C1 segment of cervical spinal cord (tissue), 14 donors: ENCODE measurements at places on chromosomes 11 and 22.

- DNase-seq: no peak
These were observed 9.5 kb downstream of the SYT7 start for GRCh38 chr11:61571337-61571736.

DNA sequence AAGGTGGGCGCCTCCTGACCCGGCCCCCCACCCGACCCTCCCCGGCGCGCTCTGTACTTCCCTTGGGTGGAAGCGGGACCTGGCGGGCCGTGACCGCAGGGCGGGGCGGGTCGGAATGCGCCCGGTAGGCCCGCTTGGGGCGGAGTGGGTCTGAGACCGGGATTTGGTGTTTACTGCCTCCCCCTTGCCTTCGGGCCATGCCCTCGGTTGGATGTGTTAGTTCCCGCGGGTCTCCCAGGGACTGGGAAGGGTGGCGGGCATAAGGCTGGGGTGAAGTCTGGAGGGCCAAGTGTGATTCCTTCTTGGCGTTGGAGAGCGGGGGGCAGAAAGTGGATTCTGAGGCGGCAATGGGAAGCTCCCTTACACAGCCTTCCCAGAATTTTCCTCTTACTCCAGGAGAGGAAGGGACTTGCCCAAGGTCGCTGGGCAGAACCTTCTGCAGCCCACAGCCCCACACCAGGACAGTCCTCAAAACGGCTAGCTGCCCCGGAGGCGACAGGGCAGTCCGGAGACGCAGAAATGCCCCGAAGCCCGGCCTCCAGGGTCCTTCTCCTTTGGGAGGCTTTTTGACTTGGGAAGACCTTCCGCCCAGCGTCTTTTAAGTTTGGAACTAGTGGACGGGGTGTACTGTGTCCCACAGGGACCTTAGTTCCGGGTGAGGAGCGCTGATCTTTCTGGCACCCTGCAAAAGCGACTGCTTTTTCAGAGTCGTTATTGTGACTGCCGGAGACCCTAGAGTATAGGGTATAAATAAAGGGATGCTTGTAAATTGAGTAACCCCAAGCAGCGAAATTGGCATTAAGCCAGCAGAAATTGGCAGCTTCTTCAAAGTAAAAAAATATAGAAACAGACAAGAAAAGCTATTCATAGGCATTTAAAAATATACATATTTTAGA is 647 bp downstream of the SWAP70 start:
- DNase-seq: no peak

- DNase-seq: no peak
These were observed 32.7 kb downstream of the FAM83F start for GRCh38 chr22:40027191-40028097.

DNA sequence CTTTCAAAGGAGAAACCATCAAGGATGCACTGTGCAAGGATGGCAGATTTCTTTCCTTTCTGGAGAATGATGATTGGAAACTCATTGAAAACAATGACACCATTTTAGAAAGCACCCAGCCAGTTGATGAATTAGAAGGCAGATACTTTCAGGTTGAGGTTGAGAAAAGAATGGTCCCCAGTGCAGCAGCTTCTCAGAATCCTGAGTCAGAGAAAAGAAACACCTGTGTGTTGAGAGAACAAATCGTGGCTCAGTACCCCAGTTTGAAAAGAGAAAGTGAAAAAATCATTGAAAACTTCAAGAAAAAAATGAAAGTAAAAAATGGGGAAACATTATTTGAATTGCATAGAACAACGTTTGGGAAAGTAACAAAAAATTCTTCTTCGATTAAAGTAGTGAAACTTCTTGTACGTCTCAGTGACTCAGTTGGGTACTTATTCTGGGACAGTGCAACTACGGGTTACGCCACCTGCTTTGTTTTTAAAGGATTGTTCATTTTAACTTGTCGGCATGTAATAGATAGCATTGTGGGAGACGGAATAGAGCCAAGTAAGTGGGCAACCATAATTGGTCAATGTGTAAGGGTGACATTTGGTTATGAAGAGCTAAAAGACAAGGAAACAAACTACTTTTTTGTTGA is 9.8 kb downstream of the FAM111A start:
- no peak for DNase-seq

- DNase-seq: no peak
These were observed 8.0 kb upstream of the TSPAN18 start for GRCh38 chr11:44718612-44719390.

GRCh38 chr11:134486704-134487103 is 74.7 kb upstream of the B3GAT1 start:
- no peak for DNase-seq

DNA sequence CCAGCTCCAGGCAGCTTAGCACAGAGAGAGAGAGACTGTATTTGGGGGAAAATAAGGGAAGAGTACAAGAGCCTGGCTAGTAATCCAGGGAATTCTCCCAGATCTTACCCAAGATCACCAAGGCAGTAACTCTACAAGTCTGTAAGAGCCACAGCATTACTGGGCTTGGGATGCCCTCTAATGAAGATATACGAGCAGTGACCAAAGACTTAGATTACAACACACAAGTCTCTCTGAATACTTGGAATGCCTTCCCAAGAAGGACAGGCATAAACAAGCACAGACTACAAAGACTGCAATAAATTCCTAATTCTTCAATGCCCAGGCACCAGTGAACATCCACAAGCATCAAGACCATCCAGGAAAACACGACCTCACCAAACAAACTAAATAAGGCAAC is 17.7 kb downstream of the DNAJC24 start:
- no peak for DNase-seq

GRCh38 chr22:20183823-20184222 is 33.0 kb upstream of the CCDC188 start:
- DNase-seq: no peak

DNA sequence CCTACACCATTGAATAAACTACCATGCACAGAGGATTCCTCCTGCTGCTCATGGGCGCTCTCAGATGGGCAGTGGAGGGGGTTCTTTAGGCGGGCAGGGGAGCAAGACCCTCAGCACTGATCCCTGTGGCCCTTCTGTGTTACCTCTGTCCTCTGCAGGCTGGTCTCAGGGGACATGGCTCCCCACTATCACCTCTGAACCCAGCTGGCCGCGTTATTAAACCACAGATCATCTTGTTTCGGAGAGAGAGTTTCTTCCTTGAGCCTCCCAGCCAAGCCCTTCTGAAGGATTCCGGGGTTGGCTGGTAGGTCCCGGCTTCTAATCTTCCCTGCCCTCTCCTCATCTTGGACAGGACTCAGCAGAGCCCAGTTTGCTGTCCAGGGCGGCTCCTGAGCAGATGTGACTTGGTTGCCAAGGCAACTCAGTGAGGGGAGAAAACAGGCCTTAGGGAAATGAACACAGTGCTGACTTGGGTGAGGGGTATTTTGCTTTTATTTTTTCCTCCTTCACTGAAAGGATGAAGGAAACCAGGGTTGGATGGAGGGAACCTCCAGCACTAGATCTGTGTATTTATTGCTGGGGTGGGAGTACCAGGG is 13.3 kb downstream of the APOL3 start:
- no peak for DNase-seq

GRCh38 chr11:122723576-122723975 is 68.1 kb downstream of the UBASH3B start:
- no peak for DNase-seq

DNA sequence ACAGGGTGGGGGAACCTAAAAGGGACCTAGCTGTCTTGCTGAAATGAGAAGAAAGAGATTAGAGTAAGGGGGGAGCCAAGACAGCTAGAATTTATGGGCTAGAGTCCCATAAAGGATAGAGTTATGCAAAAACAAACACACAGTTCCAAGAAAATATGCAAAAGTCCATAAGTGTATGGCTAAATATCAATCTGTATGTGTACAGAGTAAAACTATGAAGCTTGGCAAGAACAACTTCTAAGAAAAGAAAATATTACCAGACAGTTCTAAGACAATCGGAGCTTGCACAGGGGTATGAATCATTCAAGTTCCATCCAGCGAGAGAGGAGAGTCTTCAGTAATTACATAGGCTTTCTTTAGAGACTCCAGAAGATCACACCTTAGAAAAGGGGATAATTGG is 41.8 kb downstream of the GDPD4 start:
- no peak for DNase-seq

- DNase-seq: no peak
These were observed 34.1 kb upstream of the TLCD5 start for GRCh38 chr11:120290956-120291355.

DNA sequence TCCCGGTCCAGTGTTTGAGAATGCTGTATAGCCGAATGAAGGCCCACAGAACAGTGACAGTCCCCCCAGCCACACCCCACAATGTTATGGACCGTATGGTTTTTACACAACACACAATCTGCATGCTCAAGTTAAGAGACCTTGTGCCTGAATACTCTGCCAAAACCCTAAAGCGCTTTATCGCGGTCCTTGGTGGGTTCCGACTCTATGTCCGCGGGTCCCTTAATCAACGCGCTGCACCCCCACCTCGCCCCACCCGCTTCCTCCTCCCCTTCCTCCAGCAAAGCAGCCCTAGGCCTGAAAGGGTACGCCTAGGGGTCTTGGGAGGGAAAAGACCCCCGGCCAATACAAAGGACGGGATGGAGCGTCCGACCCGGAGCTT is 442 bp downstream of the COPB1 start:
- DNase-seq: no peak

DNA sequence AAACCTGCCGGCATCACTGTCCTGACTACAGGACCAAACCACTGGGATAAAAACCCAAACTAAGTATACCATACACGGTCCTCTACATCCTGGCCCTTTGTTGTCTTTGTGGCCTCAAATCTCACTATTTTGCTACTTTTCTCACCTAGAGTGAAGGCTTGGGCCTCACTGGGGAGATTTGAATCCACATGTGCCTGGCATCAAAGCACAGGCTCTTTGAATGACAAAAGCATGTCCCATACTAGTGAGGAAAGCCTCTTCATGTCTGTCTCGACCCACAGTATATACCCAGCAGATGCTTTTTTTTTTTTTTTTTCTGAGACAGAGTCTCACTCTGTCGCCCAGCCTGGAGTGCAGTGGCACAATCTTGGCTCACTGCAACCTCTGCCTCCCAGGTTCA is 72.5 kb upstream of the DRD2 start:
- DNase-seq: no peak

- no peak for DNase-seq
These were observed 14.2 kb downstream of the ATM start for GRCh38 chr11:108237058-108237481.

GRCh38 chr22:34294986-34295385 is 374.7 kb upstream of the LARGE1 start:
- DNase-seq: no peak

DNA sequence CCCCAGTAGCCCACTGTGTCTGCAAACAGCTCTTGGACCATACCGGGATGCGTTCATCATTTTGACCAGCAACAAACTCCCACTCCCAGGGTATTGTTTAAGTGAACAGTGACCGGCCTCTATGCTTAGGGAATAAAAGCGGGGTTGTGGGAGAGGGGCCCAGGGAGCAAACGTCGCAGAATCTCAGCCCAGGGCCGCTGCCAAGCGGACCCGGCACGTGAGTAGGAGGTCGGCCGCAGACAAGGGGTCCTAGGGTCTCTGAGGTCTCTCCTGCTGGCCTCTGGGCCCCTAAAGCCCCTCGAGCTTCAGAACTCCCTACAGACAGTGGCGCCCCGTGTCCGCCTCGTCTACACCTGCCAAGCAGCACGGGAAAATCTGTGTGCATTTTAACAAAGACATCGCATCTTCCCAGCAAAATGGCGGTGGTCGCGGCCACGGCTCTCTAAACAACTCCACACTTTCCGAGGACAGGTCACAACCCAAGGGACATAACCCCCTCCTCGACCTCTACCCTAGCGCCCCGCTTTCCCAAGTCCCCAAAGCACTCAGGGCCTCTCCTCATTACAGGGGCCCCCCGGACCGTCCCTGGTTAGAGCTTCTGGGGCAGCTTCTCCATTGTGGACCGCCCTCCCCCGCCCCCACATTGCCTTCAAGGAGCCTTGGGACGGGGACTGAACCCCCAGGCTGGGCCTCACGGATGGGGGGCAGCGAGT is 3.9 kb upstream of the GCAT start:
- DNase-seq: no peak

DNA sequence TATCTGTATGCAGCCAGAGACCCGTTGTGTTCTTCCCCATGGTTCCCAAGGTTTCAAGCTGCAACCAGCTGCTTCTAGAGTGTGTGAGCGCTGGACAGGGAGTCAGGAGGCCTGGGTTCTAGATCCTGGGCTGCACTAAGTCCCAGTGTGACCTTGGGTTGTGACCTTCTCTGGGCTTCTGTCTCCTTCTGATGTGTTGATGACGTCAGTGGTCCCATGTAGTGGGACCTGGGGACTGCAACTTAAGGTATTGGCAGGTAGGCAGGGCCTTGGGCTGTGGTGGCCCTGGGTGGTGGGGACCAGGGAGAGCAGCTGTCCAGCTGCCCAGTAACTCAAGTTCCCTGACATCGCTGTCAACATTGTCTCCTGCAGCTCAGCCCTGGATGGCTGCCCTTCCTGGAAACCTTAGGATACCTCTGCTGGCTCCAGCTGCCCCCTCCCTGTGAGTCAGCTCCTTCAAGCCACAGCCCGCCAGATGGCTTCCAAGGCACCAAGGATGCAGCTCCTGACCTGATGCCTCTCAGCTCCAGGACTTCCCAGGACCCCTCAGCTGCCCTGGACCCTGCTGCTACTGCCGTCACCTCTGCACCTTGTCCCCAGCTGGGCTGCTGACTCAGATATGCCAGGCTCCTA is 1.3 kb upstream of the PVALB start:
- no peak for DNase-seq

GRCh38 chr11:100592619-100593260 is 94.3 kb upstream of the ARHGAP42 start:
- DNase-seq: no peak

GRCh38 chr11:102846292-102846691 is 2.9 kb upstream of the MMP3 start:
- DNase-seq: no peak

DNA sequence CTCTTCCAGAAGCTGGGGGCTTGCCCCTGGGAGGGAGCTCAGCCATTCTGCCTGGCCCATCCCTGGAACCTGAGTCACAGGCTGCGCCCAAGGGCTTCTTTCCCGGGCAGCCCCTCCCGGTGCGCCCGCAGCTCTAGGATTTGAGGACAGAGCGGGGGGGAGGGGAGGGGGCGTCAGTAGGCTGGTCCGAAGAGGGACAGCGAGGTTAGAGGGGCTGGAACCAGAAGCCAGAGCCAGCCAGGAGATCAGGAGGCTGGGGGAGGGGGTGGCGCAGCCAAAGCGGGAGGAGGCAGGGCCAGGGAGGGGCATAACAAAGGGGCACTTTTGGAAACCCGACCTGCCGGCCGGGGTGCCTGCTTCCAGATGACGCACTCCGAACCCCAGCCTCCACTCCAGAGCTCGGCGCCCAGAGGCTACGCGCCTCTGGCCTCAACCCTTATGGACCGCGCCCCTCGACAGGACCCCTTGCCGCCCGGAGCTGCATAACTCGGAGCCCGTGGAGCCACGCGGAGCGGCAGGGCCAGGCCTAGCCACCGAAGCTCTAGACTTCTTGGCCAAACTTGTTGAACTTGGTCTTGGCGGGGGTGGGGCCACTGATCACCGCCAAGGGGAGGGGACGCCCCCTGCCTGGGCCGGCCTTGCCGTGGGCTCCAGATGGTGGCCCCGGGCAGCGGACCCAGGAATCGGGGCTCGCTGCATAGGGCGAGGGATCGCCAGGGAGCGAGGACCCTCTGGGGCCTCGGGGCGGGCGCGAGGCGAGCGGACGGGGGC is 744 bp downstream of the PACSIN3 start:
- peak; percentile 85 for DNase-seq
